ENCODE measurements at places on chromosomes 11 and 22.

GRCh38 chr11:843818-844692 lies 1.4 kb downstream of the TSPAN4 start:
- peak; percentile 94 for DNase-seq

DNA sequence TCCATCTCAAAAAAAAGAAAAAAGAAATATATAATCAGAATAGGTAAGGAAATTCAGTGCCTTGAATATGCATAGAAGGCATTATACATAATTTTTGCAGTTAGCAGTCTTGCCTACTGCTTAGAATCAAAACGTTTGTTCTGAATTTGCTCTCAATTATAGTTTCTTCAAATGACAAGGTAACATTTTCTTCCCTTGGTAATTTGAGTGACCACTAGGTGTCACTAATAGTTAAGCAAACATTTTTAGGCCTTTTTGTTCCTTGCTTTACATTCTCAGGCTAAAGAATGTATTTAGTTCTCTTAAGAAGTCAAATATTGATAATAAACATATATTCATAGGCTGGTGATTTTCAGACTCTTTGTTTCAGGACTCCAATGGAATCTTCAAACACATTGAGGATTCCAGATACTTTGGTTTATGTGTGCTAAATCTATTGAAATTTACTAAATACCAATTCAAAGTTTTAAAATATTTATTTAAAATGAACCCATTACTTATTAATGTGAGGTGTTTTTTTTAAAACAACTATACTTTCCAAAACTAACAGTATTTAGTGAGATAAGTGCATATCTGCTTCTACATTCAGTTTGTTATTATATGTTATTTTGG lies 55.0 kb upstream of the DEPDC7 start:
- DNase-seq, result peak; percentile 38

DNA sequence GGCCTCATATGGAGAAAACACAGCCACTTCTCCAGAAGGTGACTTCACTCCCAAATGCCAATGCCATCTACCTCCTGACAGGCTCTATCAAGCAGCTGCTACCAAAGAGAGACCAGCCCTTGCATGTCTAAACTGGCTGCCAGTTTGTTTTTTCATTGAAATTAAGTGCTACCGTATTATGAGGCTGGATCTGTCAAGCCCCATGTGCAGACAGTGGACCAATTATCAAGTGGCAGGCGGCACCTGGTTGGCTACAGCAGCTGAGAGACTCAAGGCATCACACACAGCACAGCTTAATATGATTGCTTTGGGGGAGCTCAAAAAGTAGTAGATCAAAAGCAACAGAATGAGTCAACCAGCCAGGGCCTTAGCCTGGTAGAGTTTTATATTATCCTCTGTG lies 1293.0 kb upstream of the TENM4 start:
- no peak for DNase-seq

- no peak for DNase-seq
Observed at GRCh38 chr22:37581504-37581903, 1.6 kb upstream of the LGALS2 start.

DNA sequence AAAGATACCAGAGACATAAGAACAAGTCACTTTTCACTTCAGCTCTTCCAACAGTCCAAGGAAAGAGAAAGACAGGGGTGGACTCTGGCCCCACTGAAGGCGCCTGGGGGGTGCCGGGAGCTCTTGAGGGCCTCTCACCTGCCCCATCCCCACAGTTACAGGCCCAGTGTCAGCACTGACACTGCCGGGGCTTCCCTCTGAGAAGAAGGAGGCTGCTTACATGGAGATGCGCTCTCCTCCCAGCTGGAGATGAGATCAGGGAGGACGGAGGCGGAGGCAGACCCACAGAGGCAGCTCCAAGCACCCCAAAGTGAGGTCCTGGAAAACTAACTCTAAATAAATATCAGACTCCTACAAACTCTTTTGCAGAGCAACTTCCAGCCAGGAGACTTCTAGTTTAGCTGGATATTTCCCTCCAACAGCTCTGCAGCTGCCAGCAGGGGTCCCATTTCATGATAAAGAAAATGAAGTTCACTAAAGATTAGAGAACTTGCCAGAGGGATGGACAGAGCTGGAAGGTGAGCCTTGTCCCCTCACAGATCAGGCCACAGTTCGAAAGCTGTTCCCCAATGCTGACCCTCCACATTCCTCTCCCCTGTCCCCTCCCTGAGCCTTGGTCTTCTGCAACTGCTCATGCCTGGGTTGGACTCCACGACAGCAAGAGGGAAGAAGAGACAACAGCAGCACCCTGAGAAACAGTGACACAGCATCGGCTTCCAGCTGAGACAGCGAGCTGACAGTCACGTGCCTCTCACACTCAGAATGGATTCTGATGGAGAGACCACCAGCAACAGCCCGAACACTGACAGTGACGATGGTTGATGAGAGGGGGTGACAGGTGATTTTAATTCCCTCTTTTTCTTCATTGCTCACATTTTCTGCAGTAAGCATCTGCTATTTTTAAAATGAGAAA lies 5.8 kb downstream of the CARS1 start:
- no peak for DNase-seq

DNA sequence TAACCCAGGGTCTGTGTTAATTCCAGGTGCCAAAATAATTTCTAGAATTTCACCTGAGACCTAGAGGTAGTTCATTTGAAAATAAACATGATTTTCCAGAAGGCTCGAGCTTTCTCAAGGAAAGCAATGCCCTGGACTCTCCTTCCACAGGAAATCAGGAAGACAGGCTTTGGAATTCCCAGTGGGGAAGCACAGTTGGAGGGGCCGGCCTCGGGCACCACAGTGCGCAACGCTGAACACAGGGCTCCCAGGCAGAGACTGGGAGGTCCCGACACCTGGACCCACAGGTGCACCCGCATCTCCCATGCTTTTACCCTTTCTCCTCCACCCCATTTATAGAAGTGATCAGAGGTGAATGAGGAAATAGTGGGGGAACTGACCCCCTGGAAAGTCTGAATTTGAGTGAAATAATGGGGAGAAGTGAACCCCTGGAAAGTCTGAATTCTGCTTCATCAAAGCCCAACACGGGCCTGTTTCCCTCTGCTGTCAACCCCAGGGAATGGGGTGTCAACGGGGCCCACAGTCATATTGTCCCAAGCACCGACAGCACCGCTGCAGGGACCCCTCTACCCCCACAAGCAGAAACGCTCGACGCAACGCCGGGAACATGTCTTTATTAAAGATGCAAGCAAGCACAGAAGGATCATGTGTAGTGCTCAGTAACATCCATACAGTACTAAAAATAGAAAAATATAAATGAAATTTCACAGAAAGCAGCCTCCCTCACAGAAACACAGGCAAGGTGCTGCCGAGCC lies 12.0 kb upstream of the EFCAB6 start:
- no peak for DNase-seq

DNA sequence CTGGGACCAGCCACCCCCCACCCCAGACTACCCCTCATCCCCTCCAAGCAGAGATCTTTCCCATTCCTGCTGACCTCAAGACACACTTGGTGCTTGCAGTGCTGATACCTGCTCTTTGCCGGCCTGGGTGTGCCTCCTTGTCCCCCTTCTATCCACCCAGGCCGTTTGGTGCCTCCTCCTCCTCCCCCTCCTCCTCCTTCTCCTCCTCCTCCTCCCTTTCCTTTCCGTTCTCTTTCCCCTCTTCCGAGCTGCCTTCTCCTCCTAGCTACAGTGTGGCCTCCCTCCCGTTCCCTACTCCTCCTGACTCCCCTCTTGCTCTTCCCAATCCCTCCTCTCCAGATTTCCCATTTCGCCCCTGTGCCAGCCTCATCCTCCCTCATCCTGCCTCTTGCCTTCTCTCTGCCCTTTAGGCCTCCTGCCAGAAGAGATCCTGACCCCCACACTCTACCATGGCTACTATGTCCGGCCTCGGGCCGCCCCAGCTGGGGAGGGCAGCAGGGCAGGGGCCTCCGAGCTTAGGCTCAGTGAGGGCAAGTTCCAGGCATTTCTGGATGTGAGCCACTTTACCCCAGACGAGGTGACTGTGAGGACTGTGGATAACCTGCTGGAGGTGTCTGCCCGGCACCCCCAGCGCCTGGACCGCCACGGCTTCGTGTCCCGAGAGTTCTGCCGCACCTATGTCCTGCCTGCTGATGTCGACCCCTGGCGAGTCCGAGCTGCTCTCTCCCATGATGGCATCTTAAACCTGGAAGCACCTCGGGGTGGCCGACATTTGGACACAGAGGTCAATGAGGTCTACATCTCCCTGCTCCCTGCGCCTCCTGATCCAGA lies 712 bp downstream of the HSPB2 start:
- DNase-seq, result no peak

GRCh38 chr11:3030289-3031070 lies 26.7 kb downstream of the CARS1 start:
- DNase-seq, result no peak

DNA sequence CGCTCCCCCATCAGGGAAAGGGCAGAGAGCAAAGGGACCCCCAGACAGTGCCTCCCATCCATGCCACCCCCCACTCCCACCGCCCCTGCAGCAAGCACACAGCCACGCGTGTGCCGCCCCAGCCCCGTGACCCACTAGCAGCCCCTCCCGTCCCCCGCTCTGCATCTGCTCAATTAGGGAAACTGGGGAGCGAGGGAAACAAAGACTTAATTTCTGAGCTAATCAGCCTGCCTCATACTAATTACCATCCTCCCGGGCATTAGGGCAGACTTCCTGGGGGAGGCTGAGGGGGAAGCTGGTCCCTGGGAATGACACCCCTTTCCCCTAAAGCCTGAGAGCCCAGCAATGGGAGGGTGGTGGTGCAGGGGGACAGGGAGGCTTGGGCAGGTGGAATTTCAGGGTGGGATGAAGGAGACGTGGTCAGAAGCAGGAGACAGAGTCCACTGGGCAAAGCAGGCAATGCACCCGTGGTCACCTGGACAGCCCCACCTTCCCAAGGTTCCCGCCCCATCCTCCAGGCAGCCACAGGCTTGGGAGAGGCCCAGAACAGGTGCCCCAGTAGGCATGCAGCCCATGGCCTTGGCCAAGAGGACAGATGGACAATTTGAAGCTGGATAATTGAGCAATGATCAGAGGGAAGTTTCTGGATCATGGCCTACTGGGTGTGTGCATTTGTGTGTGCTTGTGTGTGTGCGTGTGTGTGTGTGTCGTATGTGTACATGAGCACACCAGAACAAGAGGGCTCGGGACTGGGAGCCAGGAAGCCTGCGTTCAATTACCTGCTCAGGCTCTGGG lies 20.6 kb downstream of the ELFN2 start:
- DNase-seq, result no peak

GRCh38 chr22:49800408-49801238 lies 27.1 kb downstream of the BRD1 start:
- no peak for DNase-seq

- no peak for DNase-seq
Observed at GRCh38 chr11:93166194-93166593, 31.6 kb downstream of the SLC36A4 start.

DNA sequence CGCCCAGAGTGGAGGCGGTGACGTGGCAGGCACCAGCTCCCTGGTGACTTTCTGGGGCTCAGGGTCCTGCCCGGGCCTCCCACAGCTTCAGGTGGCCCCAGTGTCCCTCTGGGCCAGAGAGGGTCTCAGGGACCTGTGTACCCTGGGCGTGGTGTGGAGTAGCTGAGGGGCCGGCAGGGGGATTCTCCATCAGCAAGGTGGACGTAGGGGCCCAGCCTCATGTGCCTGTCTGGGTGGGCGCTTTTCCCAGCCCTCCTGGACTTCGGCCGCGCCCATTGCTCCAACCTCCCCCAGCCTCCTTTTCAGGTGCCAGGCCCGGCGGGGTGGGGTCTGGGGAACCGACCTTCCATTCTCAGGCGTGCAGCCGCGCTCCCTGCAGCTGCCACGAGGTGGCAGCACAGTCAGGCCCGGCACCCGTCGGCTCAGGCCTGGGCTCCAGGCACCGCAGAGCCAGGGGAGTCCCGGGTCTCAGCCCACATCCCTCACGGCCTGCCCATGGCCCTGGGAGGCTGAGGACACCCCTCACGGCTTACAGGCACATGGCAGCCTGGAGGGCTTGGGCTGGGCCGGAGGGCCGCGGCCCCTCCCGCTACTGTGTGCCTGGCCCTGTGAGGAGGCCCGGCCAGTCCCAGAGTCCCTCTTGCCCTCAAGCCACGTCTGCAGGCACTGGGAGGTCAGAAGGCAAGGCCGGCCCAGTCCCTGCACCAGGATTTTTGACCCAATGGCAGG lies 19.9 kb upstream of the MUC5B start:
- DNase-seq, result no peak

GRCh38 chr22:39367035-39367434 lies 17.2 kb downstream of the SYNGR1 start:
- no peak for DNase-seq

- no peak for DNase-seq
Observed at GRCh38 chr11:130088217-130088616, 18.5 kb downstream of the APLP2 start.

GRCh38 chr11:78630561-78631303 lies 56.1 kb upstream of the NARS2 start:
- no peak for DNase-seq

GRCh38 chr11:23555085-23555484 lies 694.8 kb upstream of the CCDC179 start:
- peak; percentile 57 for DNase-seq

DNA sequence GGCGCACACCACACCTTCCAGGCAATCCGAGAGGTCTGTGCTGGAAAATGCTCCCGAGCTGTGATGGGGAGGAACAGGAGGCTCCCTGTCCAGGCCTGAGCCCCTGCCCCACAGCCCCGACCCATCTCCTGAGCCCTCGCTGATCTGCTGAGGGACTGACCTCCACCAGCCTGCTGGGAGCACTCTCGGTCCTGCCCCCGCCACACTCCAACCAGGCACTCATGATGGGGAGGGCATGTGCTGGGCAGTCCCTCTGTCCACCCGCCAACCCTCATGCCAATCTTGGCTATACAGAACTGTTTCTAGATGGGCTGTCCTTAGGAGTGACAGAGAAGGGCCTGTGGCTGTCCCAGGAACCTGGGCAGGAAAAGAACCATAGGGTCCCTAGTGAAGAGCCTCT lies 70.8 kb downstream of the TRMU start:
- DNase-seq, result no peak

GRCh38 chr11:22065472-22065871 lies 127.4 kb upstream of the ANO5 start:
- DNase-seq, result no peak

DNA sequence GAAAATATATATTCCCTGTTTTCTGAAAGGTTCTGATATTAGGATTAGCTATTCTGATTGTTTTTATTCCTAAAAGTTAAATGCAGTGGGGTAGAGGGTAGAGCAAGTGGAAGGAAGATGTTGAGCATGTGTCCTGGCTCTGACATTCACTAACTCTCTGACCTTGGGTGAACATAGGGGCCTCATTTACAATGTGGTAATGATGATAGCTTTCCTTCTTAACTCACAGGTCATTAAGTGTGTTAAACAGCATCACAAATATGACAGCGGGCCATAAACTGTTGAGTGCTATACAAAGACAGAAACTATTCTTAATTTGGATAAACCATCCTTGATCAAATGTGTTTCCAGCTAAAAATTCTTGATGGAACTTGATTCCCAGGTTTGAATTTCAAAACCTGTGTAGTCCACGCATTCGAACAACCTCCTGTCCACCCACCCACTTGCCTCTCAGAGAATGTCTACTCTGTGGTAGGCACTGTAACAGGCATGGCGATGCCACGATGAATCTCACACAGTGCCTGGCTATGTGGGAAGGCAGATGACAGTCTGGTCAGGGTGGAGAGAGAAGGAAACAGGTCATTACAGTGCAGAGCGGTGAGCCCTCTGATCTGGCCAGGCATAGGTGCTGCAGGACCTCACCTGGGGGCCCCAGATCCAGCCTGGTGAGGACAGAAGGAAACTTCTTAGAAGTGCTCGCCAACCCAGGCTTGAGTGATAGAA lies 19.3 kb upstream of the PEX26 start:
- no peak for DNase-seq

- DNase-seq, result no peak
Observed at GRCh38 chr11:75330291-75330690, 21.2 kb downstream of the ARRB1 start.
